ENCODE measurements at places on chromosomes 13 and 19.

DNA sequence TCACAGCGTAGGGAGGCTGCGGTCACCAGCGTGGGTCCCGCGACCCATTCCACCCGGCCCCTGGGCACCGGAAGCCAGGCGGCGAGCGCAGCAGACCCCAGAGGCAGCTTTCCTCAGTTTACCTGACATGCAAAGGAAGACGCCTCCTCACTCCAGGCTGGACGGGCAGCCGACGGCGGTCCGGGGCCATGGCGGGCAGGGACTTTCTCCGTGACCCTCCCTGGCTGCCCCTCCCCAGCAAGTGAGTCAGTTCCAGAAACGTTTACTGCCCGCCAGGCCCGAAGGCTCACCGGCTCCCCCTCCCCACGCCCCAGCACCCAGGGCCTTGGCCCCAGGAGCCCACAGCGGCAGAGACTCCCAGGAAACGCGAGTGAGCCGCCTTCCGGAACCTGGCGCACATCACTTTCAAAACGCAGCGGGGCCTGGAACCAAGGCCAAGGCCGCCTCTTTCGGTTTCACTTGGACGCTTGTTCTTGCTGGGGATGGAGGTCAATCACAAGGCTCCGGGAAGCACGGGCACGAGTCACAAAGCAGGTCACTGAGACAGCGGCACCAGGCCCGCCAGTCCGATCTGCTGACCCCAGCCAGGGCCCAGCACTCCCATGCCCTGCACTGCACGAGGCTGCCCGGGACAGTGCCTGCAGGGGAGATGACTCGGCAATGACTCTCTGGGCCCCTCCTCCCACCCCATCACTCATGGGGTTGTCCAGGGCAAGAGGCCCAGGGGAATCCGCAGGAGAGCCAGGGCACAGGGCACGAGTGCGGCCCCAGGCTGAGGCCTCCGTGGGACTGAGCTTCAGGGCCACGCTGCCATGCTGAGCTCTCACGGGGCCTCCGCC lies 5.3 kb downstream of the SBNO2 start:
- no peak for DNase-seq

DNA sequence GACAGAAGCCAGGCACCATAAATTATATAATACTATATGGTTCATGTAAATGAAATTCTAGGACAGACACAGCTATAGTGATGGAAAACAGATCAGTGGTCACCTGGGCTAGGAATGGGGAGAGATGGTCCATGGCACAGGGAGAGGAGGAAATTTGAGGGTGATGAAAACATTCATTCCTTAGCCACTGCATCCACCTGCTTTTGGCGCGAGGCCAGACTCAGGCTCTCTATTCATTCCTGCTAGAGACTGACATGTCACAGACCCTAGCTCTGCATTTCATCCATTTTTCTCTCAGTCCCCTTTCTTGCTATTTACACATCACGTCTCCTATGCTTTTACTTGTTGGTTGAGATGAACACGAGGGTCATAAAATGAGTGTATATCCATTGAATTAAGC lies 628.3 kb upstream of the SLC10A2 start:
- no peak for DNase-seq

DNA sequence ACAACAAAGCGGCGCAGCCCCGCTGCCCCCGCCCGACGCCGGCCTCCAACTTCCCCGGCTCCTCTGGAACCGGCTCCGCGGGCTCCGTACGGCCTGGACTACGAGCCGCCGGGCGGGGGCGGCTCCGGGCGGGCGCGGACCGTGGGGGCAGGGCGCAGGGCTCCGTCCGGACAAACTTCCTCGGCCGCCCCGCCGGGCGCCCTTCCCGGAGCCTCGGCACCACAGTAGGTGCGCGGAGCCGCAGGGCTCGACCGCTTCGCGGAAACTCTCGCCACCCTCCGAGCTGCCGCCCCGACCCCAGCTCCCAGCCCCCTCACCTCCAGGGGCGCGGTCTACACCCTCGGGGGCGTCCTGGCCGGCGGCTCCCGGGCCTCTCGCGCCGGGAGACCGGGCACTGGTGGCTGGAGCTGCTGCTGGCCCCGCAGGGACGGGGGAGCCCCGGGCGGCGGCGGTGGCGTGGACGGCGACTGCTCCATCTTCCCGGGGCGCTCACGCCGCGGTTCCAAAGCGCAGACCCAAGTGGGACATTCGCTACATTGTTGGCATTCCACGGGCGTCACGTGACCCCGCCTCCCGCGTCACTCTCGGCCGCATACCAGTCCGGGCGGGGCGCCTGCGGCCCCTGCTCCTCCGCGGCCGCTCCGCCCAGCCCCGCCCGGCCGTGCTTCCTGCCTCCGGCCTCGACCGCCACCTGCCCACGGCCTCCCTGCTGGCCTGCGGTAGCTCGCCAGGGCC lies at the start of gene LATS2:
LATS2 (minus strand) TSS at position 558 of the 735 bp plus-strand sequence. CDS start 15,560 bp downstream, outside the sequence.
- DNase-seq: peak; percentile 33

- DNase-seq: no peak
Measured at GRCh38 chr13:34513526-34513925, 428.5 kb upstream of the NBEA start.

Data from central memory CD8-positive, alpha-beta T cell (primary cell).